ENCODE measurements at places on chromosomes 7 and 10. TPM values are rescaled to one million over a fixed set of nuclear protein-coding genes. Genes with fewer than 3 reads are reported as not detected.

The CRHR2 gene
- total RNA-seq: not detected

The ATOH7 gene
- not detected for total RNA-seq

The SLC13A4 gene
- not detected for total RNA-seq

The PRF1 gene
- 15.7 TPM for total RNA-seq

The BLOC1S2 gene
- total RNA-seq: 79.5 TPM

The TYSND1 gene
- total RNA-seq: 11.6 TPM

The SH3PXD2A gene
- 2.8 TPM for total RNA-seq

The PTPN20 gene
- total RNA-seq: 0.14 TPM

The CREB5 gene
- total RNA-seq: 0.81 TPM

The ADIRF gene
- total RNA-seq: not detected

The GIMAP2 gene
- 22.7 TPM for total RNA-seq

The ZNF92 gene
- total RNA-seq: 8.9 TPM
